ENCODE measurements at places on chromosomes 12 and 14. TPM values are rescaled to one million over a fixed set of nuclear protein-coding genes. Genes with fewer than 3 reads are reported as not detected.

The OVCH1 gene
- total RNA-seq: not detected

The MSI1 gene
- 9.7 TPM for total RNA-seq

The WNT5B gene
- 0.43 TPM for total RNA-seq

The OR4N5 gene
- total RNA-seq: not detected

The ZFHX2 gene
- total RNA-seq: 1.3 TPM

The NPAS3 gene
- total RNA-seq: 4.9 TPM

- no peak for DNase-seq
These were observed 30.6 kb downstream of the PPFIBP1 start for GRCh38 chr12:27554421-27555186.

- DNase-seq: no peak
These were observed 15.1 kb upstream of the DUSP16 start for GRCh38 chr12:12577786-12578185.

DNA sequence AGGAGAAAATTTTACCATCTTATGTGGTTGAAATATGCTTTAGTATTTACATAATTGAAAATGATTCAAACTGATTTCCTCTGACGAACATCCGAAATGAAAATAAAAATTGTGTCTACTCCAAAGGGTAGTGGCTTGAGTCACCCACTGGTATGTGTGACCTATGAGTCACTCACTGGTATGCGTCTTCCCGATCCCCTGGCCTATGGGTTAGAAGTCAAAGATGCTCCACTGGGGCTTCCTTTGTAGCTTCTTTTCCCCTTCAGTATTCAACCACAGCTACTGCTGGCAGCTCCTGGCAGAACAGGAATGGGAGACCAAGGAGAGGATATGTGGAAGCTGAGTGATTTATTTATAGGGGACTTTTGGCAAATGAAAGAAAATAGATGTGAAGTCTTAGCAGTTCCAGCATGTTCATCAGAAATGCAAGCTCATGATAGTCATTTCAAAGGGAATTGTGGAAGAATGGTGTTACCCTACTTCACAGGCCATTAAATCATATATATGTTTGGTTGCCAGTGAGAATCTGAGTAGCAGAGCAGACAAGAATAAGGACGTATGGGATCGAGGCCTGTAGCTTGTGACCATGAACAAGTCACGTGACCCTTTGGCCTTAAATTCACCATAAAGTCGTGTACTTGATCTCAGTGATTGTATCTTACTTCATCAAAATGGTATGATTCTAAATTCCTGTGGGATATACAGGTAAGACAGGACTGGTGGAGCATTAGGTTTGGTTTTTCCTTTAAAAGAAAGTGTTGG lies 108.3 kb downstream of the CRADD start:
- DNase-seq: no peak

- no peak for DNase-seq
These were observed 328.2 kb upstream of the NOVA1 start for GRCh38 chr14:26925876-26926584.

- DNase-seq: no peak
These were observed 182.3 kb downstream of the SLC41A2 start for GRCh38 chr12:104775731-104776231.

- DNase-seq: no peak
These were observed 70.3 kb downstream of the SPPL3 start for GRCh38 chr12:120833849-120834248.

DNA sequence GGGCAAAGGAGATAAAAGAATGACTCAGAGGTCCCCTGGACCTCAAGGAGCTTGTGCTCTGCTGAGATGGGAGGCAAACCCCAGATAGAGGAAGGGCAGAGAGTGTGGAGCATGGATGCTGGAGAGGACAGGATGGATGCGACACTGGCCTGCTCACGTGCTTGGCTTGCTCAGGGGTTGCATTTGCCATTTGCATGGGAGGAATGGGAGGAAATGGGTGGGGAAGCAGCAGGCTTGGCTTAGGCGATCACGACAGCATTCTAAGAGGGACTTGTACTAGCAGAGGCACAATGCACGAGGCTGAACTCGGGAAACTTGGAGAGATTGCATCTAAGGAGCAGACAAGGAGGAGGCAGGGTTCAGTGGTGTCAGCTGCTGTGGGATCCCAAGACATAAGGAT lies 19.8 kb downstream of the CD9 start:
- DNase-seq: no peak

- no peak for DNase-seq
These were observed 470.9 kb downstream of the CCER1 start for GRCh38 chr12:90484094-90484493.

- DNase-seq: no peak
These were observed 1.3 kb upstream of the NR1H4 start for GRCh38 chr12:100472325-100472724.

DNA sequence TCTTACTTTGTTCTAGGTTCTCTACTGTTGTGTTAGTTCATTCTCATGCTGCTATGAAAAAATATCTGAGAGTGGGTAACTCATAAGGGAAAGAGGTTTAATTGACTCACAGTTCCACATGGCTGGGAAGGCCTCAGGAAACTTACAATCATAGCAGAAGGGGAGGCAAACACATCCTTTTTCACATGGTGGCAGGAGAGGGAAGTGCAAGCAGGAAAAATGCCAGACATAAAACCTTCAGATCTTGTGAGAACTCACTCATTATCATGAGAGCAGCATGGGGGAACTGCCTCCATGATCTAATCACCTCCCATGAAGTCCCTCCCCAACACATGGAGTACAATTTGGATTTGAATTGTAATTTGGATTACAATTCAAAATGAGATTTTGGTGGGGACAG lies 69.6 kb downstream of the MGST1 start:
- no peak for DNase-seq

DNA sequence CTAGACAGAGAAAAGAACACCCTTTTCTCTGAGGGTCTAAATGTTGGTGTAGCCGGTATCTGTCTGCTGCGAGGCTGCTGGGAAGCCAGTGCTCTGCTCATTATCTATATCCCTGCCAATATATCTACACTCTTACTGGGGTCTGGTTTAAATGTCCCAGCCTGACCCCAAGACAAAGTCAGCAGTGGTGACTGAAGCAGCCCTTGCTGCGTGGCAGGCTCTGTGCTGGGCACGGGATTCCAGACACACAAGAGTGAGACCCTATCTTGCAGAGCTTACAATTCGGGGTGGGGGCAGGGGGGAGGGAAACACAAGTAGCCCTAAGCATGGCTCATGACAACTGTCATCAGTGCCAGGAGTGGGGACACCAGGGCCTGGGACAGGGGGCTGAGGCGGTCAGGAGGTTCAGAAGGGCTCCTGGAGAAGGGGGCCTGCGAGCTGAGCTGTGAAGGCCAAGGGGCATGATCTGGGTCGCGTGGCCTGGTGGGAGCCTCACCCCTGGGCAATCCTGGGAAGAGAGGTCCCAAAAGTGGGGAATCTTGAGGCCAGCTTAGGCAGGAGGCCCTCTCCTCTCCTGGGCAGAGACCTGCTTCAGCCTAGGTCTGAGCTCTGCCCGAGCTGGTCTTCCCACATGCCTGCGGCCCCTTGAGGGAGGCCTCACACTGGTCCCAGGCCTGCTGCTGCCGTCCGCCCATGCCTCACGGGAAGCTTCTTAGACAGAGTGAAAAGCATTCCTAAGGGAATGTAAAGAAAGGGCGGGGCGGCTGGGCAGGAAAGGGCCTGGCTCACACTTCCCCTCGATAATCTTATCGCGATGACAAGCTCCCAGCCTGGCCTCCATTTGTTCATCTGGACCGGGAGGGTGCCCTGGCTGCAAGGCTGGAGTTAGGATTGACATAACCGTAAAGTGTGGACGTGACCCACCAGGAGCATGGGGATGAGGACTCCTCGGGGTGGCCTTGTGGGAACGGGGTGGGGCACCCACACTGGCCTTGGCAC lies 7.3 kb upstream of the RCOR1 start:
- DNase-seq: no peak

DNA sequence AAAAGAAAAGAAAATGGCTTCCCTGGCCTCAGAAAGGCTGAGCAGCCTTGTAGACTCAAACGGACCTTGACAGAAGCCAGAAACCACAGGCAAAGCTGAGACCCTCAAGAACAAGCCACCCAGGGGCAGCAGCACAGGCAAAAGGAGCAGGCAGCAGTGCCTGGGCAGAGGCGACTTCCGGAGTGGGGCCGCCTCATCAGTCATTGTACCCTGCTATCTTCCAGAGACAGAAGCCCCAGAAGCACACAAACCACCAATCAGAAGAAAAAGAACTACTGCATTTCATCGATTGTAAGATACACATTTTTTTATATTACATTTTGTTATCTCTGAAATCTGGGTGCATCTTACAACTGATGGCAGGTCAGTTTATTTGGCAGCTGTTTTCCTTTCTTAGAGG lies 58.2 kb upstream of the ZFP36L1 start:
- no peak for DNase-seq

DNA sequence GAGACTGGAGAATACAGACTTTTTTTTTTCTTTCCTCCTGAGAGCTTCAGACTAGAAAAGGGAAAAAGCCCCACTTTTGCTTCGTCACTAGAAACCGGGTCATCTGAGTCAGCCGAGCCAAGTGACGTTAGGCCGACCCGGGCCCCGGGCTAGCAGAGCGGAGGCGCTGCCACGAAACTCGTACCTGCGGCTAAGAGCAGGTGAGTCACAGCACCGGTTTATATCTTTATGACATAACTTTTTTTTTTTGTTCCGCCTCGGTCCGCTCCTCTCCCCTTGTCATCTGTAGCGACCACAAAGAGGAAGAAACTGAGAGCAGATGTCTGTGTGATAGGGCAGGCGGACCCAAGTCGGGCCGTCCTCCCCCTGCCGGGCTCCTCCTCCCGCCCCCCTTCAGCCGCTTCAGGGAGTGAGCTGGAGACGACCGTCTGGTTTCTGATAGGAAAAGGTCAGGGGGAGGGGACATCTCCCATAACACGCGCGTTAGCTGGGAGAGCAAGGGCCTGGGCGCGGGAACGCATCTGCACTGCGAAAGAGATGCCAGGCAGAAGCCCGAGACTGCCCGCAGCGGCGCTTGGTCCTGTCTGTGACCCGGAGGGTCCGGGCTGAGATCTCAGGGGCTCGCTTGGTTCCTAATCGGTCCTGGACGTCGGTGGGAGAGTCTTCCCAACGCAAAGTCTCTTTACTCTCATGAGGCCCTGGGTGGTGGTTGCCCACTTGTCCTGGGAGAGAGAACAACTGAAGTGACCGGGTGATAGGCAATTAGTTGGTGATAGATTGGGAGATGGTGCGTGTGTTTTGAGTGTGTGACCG lies 586 bp downstream of the TTC6 start:
- DNase-seq: no peak

- DNase-seq: no peak
These were observed 151.5 kb downstream of the PRKCH start for GRCh38 chr14:61472801-61473376.

DNA sequence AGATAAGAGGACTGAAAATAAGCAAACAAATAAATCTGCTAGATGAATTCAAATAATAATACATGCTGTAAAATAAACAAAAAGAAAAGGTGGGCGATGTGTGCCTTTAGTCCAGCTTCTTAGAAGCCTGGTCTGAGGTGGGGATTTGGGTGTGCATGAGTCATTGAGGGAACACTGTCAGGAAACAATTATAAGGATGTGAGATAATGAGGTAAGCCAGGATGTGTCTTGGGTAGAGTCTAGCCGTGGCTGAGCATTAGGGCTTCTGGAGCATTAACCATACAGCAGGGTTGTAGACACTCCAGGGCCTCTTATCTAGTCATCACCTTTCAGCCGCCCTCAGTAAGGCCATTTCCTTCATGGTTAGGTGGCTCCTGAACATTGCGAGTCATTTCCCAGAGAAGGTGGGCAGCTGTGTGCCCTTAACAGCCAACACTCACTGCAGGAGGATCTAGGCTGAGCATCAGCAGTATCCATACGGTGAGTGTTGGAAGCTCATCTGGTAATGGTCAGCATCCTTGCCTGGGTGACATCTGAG lies 405.6 kb downstream of the GLT1D1 start:
- no peak for DNase-seq

DNA sequence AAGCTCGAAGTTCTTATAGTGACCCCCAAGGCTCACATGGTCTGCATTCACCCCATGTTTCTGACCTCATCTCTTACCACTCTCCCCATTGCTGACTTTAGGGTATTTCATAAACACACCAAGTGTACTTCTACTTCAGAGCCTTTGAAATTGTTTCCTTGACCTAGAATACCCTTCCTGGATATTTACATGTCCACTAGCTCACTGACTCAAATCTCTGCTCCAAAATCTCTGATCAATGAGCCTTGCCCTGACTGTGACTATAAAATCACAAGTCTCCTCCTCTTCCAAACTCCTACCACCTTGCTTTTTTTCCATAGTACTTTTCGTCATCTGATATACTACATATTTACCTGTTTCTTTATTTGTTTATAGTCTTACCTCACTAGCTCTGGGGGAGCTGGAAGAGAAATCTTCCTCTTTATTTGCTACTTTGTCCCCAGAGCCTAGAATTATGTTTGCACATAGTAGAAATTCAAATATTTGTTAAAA lies 105.1 kb downstream of the RMST start:
- no peak for DNase-seq

DNA sequence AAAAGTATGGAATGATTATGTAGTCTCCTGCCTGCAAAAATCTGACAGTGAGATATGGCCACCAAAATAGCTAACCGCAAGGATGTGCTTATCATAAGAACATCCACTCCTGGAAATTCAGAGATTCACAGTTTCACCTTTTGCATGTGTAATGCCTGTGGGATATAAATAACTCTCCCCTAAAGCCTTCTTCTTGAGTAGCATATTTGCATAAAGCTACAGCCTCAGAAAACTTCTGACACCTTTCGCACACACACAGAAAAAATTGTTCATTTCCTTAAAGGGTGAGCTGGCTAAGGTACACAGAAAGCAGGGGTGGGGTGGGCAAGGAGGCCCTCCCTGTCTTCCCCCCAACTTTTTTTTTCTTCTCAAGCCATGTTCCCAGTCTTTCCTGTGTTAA lies 3.1 kb upstream of the IGF1 start:
- no peak for DNase-seq

- DNase-seq: no peak
These were observed 176.1 kb downstream of the SLC25A21 start for GRCh38 chr14:36996133-36996856.

DNA sequence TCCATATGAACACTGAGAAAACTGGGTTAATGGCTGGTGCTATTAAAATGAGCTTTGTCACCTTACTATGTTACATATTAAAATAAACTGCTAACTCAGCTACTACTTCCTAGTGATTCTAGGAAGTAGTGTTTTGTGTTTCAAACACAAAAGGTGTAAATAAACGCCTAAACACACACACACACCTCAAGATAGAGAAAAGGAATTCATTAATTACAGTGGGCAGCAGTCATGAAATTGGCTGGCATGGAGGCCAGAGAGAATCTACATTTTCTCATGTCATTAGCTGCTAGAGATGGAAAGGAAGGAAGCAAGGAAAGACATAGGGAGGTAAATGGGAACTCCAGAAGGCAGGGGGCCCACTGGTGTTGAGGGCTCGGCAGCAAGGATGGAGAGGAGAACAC lies 787 bp upstream of the PRMT5 start:
- DNase-seq: no peak

GRCh38 chr12:56304872-56305590 lies 4.9 kb upstream of the CS start:
- DNase-seq: no peak

GRCh38 chr14:60654334-60654821 lies 5.1 kb upstream of the SIX1 start:
- no peak for DNase-seq

Measured in cardiac septum (tissue), 1 donor.